Activated CD4-positive, alpha-beta T cell treated with anti-CD3 and anti-CD28 coated beads for 1 hour (primary cell): ENCODE measurements at places on chromosomes 1 and 21.

DNA sequence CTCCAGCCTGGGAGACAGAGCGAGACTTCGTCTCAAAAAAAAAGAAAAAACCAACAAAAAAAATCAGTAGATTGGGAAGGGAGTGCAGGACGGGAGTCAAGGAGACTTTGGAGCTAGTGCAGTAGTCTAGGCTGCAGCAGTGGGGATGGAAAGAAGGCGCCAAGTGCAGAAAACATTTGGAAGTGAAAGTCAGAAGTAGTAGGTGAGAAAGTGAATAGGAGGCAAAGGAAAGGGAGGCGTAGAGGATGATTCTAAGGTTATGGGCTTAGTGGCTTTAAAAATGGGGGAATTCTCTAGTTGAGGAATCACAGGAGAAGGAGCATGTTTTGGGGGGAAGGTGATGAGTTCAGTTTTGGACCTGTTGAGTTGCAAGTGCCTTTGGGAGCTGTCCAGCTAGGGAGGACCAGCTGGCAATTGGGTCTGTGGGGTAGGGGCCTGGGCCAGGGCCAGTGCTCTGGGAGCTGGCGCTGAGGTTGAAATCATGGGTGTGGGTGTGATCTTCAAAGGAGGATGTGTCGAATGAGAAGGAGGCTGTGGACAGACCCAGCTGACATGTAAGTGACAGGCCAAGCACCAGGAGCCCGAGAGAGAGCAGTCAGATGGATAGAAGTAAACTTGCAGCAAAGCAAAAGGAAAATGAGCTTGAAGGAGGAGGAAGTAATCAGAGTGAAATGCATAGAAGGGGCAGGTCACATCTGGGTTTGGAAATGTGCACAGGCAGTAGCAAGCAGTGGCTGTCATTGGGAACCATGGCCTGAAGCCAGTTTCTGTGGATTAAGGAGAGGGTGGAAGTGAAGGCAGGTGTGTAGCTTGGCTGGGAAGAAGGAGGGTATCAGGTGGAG is 15.8 kb downstream of the TMCC2 start:
- DNase-seq, result no peak

GRCh38 chr1:230266456-230266855 is 159.7 kb downstream of the PGBD5 start:
- DNase-seq, result no peak

- no peak for DNase-seq
These were observed 45.2 kb upstream of the CNTN2 start for GRCh38 chr1:204997591-204998355.

DNA sequence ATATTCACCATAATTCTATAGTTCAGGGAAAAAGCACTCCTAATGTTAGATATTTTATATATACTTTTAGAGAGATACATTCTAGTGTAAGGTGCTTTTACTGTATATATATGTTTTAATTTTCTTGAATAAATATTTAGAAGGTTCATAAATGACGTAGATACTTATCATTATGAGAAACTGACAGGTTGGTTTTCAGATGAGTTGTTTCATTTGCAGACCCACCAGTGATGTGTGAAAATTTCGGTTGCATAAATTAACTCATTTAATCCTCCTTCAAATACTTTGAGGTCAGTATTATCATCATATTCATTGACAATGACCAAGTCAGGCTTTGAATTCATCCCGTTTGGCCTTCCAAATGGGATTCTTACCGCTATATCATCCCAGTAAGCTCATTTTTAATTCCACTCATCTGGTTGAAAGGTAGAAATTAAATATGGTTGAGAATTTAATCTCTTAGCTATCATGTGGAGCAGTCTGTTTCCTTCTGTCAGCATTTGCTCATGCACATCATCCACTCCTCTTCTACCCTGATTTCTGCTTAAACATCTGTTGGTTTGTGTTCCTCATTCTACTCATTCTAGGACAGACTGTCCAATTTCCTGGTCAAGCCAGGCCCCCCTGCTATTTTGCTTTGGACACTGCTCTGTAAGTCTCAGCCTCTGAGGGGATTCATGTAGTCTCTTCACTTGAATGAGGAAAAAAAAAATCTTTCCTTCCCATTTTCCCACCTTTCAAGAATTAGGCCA is 1156.6 kb downstream of the PLA2G4A start:
- no peak for DNase-seq

DNA sequence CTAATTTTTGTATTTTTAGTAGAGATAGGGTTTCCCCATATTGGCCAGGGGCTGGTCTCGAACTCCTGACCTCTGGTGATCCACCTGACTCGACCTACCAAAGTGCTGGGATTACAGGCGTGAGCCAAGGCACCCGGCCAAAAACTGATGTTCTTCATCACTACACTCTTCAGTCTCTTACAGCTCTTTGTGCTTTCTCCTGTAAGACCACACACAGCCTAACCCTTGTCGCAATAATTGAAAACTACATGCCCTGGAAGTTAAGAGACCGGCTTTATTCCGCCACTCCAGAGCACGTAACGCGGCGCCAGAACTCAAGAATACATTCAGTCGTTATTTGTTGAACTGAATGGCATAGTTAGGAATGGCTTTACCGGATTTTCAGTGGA is 552 bp downstream of the GPATCH4 start:
- no peak for DNase-seq

DNA sequence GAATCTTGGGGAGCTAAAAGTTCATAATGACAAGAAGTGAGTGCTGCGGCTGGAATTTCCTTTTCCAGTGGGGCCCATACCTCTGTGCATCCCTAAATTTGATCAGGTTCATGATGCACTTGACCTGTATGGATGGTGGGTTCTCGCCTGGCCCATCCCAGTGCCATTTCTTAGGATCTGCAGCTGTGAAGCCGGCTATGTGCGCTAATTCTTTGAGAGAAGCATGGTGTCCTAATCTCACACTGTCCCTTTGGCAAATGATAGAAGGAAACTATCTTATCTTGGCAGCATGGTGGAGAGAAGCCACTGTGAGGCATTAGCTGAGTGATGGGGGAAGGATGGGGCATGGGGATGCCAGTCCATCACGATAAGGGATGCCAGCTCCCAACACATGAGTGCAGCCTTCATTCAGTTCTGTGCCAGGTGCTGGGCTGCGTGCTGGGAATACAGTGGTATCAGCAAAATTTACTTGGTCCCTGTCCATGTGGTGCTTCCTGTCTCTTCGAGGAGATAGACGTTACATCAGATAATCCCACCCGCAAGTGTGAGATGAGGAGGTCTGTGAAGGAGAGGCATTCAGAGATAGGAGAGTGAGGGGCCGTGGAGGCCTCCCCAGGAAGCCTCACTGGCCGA is 30.5 kb downstream of the STUM start:
- DNase-seq, result no peak

GRCh38 chr1:199404191-199404590 is 623.3 kb upstream of the NR5A2 start:
- no peak for DNase-seq

- DNase-seq, result no peak
These were observed 63.4 kb upstream of the NEK2 start for GRCh38 chr1:211738691-211739301.

DNA sequence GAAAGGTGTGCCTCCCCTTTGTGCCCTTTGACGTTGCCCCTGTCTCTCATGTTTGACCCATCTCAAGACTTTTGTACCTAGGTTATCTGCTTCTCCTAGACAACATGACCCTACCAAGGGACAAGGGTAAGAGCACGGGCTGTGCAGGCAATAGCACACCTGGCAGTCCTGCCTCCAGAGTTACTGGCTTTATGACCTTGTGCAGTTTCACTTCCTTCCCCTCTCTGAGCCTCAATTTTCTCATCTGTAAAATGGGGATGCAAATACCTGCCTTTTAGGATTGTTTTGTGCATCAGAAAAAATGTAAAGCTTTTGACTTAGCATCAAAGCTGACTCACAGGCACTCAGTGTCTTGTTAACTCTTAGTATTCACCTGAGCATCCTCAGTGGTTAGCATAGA is 36.4 kb downstream of the ELK4 start:
- DNase-seq, result no peak

DNA sequence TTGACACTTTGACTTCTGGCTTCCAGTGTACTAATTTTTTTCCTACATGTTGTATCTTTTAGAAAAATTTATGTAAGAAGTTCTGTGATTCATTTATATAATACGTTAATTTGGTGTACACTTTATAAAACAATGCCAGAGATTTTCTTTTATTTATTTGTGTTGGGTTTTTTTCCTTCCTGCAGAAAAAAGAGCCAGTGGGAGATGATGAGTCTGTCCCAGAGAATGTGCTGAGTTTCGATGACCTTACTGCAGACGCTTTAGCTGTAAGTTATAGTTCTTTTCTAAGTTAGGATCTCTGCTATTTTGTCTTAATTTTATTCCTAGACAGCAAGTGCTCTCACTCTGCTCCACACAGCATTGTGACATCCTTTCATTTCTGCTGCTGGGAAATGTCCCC is 14.4 kb downstream of the SARS1 start:
- DNase-seq, result no peak

- DNase-seq, result no peak
These were observed 40.1 kb downstream of the CHAF1B start for GRCh38 chr21:36425286-36425685.

- no peak for DNase-seq
These were observed 68.3 kb upstream of the ST6GALNAC3 start for GRCh38 chr1:76006234-76006633.

DNA sequence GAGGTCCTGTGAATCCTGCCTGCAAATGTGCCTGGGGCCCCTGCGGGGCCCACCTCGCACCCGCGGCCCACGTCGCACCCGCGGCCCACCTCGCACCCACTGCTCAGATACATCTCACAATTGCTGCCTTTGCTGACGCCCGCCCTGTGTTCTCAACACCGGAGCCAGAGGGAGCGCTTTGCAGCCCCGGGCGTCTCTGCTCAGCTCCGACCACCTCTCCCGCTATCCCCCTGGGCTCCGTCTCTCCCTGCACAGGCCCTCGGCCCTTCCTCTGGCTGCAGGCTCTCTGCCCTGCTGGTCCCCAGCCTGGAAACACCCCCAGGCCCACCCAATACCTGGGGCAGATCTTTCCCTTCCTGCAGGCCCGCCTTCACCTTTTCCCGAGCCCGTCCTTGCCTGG is 44.8 kb downstream of the TP73 start:
- no peak for DNase-seq

GRCh38 chr1:40102896-40103295 is 5.8 kb upstream of the PPT1 start:
- DNase-seq, result no peak

- no peak for DNase-seq
These were observed 735.4 kb downstream of the PTPRU start for GRCh38 chr1:29971703-29972102.

DNA sequence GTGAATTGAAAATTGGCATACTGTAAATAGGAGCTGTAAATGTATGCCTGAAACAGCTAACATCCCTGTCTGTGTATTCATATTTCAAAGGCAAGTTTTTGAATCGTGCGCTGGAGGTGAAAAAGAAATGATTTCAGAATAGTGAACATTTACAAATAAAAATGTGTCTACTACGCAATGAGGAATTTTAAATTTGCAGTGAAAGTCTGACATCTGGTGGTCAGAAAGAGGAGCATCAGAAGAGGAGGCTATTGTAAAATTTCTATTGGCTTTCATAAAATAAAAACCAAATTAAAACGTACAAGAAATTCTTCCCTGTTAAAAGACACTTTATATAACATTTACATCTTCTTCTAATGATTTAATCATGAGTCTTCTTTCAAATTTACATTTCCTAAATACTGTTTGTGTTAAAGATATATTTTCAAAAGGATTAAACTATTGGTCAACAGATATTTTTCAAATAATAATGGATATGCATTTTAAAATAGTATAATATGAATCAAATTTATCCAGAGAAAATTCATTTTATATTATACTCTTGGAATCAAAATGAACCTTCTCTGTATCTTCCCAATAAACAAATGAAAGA is 113.7 kb upstream of the RRP15 start:
- no peak for DNase-seq

GRCh38 chr1:213067352-213067751 is 16.3 kb downstream of the RPS6KC1 start:
- no peak for DNase-seq

DNA sequence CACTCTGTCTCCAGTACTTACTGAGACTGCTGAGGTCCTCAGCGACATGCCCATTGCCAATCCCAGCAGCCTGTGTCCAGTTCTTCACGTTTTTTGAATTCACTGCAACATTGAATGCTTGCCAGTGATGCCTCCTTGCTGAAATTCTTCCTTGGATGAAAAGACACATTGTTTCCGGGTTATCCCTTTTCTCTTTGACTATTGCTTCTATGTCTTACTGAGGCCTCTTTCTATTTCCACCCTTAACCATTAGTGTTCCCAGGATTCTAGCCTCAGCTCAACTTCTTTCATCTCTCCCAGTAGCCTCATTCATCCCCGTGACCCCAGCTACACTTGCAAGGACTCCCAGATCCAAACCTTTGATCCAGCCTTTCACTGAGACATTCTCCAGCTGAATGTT is 46.5 kb upstream of the KIF26B start:
- DNase-seq, result no peak

GRCh38 chr1:68144856-68145255 is 87.5 kb downstream of the WLS start:
- no peak for DNase-seq

GRCh38 chr1:45403298-45403697 is 63.1 kb upstream of the MUTYH start:
- DNase-seq, result no peak

DNA sequence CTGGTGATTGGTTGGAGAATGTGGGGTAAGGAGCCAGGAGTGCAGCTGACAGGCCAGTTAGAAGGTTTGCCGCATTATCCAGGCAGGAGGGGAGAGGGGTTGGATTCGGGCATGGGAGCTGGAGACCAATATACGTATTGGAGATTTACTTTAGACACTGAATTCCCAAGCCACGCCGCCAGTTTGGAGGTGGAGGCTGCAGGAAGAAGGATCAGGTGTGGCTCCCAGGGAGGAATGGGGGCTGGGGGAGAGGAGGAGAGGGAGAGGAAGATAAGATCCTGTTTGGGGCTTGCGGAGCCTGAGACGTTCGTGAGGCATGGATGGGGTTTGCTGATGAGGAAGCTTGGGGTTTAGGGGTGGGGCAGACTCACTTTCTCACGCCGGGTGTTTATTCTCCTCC is 155.1 kb upstream of the IGSF21 start:
- no peak for DNase-seq

- no peak for DNase-seq
These were observed 121.3 kb downstream of the HUNK start for GRCh38 chr21:31993826-31994825.

GRCh38 chr1:243734308-243734695 is 115.7 kb downstream of the AKT3 start:
- no peak for DNase-seq

GRCh38 chr1:19209439-19209989 is 552 bp downstream of the UBR4 start:
- DNase-seq, result no peak

DNA sequence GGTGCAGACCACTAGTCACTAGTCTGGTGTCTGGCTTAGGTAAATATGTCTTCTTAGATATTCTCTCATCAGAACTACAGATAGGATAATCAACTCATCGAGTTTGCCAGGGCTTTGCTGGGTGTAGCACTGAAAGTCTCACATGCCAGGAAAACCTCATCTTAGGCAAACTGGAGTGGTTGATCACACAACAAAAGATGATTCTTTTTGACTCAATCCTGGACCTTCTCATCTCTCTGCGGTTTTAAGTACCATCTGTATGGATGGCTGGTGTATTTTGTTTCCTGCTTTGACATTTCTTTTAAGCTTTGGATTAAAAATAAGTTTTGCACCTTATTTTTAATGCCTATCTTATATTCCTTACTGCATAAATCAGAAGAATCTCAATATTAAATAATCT is 11.3 kb downstream of the GBP2 start:
- no peak for DNase-seq

- no peak for DNase-seq
These were observed 310.3 kb downstream of the MATN1 start for GRCh38 chr1:30413111-30413440.
